Left kidney (tissue), 8 donors: ENCODE measurements at places on chromosomes 2 and 18.

DNA sequence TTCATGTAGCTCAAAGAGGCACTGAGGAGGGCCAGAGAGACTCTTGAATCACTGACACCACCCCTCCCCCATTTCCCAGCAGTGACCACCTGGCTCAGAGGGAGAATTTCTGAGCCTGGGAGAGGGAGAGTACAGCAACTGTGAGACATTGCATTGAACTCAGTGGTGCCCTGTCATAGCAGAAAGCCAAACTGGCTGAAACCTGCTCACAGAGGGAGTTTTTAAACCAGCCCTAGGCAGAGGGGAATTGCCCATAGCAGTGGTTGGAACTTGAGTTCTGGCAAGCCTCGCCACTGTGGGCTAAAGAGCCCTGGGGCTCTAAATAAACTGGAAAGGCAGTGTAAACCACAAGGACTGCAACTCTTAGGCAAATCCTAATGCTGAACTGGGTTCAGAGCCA, 243.1 kb downstream of the ADCYAP1 start:
- no peak for DNase-seq

GRCh38 chr2:239687441-239687840, 286.6 kb upstream of the HDAC4 start:
- DNase-seq = no peak

- DNase-seq = no peak
Observed at GRCh38 chr2:21072477-21073242, 28.8 kb upstream of the APOB start.

- DNase-seq = no peak
Observed at GRCh38 chr2:216188956-216189355, 79.8 kb downstream of the XRCC5 start.

DNA sequence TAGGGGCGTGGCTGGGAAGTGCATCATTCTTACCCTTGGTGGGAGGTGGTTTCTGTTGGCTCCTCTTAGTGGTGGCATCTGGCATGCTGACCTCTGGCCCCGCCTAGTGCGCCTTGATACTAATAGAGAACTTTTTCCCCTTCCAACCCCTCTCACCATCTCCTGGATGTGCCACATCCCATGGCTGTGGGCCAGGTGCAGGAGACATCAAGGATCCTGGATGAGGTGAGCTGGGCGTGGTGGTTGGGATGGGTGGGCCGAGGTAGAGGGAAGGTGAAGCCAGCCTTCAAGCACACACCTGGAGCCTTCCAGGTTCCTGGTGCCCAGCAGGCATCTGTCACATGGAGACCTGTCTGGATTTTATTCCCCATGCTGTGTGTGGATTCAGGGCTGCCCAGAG, 149.2 kb downstream of the DYSF start:
- no peak for DNase-seq

GRCh38 chr18:27780061-27780745, 396.7 kb downstream of the CDH2 start:
- DNase-seq = no peak

- no peak for DNase-seq
Observed at GRCh38 chr2:75959724-75960471, 249.2 kb upstream of the GCFC2 start.

GRCh38 chr2:74873012-74873665, 39.2 kb downstream of the HK2 start:
- no peak for DNase-seq

DNA sequence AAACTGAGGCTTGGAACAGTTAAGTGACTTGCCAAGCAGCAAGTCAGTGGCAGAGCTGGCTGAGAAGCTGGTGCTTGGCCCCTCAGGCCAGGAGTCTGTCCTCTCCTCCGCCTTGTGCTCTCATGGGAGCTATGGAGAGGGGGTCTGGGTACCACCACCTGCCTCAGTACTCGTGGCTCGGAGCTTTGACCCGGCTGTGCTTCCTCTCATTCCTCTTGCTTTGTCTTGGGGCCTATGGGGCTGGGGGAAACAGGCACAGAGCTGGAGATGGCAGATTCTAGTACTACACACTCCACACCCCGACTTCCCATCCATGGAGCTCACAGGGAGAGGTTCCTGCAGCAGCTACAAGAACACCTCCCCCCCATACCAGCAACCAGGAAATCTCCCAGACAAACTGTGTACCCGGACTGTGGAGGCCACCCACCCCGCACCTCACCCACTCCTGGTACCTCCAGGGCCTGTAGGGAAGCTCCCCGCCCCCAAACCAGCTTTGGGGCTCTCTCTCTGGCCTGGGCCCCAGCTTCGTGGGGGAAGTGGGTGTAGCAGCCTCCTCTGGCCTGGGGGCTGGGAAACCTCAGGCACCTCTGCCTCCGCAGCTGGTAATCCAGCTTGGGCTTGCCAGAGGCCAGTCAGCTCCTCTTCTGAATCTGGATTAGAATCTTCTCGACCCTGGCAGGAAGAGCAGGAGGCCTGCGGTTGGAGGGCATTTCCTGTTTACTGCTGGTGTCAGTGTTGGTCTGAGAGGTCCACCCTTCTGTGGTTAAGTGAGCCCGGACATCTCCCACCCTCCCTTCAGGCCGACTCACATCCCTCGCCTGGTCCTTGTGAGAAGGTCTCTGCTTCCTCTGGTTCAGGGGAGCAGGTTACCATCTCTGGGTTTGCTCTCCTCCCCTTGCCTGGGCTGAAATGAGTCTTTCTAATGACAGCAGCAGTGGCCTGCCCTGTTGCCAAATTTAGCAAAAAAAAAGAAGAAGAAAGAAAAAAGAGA, 22.3 kb upstream of the RHOB start:
- no peak for DNase-seq

- no peak for DNase-seq
Observed at GRCh38 chr2:47089083-47089464, 66.0 kb downstream of the STPG4 start.

GRCh38 chr2:144477957-144478311, 42.0 kb downstream of the ZEB2 start:
- DNase-seq = peak; percentile 70

- no peak for DNase-seq
Observed at GRCh38 chr2:219420687-219421086, 2.5 kb downstream of the DES start.

- DNase-seq = no peak
Observed at GRCh38 chr2:146984014-146984413, 860.8 kb upstream of the ACVR2A start.

DNA sequence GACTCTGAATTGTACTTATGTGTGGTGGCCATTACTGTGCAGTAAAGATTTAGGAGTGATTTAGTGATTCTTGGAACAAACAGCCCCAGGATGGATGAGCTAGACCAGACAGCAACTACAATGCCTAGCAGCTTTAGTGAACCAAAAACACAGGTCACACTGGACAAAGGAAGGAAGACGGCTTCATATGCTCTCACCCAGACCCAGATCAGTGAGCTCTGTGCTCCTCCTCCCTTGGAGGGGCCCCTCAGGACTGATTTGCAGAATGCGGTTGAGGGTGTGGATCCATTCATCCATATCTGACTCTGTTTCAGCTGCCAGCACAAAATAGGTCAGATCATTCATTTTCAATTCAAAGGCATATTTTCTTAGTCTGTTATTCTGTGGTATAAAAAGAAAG, 159.7 kb upstream of the CCDC195 start:
- DNase-seq = no peak

DNA sequence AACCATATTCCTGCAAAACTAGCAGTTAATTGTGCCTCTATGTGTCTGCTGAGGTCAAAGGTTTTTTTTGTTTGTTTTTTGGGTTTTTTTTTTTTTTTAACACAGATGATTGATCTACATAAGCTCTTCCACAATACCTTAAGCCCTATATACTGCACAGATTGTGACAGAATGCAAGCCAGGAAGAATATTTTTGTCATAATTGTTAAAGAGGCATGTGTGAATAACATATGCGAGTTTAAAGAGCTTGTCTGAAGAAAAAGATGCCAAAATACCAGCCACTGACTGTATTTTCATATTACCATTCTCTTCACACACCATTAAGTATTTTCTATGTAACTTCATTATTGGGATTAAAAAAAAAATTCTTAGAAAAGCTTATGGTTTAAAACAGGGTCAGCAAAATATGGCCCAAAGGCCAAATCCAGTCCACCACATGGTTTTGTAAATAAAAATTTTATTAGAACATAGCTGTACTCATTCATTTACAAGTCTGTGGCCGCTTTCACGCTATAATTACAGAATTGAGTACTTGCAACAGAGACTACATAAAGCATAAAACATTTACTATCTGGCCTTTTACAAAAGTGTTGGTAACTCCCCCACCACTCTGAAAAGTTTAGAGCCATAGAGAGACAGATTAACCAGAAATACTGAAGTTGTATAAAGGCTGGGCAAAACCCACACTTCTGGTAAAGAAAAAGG, 89.9 kb downstream of the TRIP12 start:
- no peak for DNase-seq

DNA sequence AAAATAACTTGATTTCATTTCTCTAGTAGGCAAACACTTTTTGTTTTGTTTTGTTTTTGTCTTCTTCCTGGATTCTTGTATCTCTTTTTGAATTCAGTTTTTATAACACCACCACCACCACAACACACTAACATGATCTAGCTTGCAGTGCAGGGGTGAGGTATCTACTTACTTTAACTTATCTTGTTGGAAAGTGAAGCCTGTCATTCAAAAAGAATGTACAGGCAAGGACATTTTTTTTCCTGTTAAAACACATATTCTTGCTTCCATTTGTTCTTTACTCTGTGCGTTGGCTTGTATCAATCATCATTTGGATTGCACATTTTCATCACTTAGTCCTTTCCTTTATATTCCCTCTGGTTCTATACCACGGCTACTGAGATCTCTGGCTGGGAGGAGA, 824.2 kb downstream of the PLCL1 start:
- DNase-seq = no peak

DNA sequence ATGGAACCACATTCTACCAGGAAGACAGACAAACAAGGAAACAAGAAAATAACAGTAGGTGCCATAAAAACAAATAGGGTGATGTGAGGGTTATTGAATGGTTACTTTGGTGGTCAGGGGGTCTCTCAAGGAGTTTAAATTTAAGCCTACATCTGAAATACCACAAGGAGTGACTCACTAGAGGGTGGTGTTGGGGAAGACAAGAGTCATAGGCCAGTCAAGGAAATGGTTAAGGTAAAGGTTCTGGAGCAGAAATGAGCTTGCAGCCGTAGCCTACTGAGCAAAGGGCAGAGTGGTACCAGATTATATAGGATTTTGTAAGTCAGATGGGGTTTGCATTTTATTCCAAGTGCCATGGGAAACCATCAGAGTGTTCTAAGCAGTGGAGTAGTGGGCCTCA, 135.6 kb upstream of the DAPL1 start:
- no peak for DNase-seq
